CD4-positive, alpha-beta T cell treated with Interleukin-10 for 1 hour (primary cell): ENCODE measurements at places on chromosomes 13 and 19.
A peak's percentile ranks its signal among the peaks of the same experiment; 100 is the strongest.

DNA sequence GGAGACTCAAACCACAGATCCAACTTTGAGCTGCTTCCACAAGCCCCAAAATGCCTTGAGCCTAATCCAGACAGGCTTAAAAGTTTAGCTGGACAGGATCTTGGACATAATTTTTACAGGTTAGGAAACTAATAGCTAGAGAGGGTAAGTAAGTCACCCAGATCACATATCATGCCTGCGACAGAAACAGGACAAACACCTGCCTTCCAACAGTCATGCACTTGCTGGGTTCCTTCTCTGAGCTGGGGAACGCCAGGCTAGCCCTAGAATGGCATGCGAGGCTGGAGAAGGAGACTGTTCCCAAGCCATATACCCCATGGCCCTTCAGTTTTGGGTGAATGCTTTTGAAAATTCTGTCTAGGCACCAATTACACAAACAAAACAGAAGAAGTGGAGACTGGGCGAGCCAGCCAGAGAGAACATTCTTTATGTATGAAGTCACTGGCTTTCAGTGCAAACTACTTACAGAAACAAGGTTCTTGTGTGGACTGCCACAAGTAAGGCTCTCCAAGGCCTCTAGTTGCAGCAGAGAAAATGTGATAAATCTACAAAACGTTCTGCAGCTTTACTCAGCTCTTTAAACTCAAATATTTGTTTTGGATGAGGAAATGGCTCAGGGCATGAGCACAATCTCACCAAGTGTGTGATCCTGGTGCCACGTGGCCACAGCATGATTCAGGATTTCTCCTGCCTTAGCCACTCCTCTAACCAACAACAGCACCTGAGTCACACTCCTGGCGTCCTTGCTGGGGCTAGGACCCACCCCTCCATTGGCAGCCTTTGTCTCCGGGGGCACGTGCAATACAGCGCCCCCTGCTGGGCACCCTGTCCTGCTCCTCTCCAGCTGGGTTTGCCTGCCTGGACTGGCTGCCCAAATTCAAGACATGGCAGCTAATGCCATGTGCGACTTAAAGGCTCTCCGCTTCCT, 73.4 kb upstream of the UBL3 start:
- peak; percentile 64 for DNase-seq

DNA sequence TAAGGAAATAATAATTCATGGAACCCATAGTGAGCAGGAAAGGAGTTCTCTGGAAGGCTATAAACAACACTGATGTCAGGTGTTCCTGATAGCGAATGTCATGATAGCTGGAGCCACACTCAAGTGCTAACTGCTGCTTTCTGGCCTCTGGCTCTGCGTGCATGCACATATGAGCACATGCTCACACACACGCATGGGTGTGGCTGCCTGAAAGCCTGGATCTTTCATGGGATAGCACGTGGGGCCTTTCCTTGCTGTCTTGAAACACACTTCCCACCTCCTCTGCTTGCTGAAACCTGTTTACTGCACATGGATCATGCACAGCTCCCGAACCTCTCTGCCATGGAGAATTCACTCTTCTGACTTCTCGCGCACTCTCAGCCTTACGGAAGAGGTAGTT, 207.4 kb downstream of the ATP8A2 start:
- DNase-seq: no peak

GRCh38 chr13:58495668-58496067, 864.1 kb downstream of the PCDH17 start:
- DNase-seq: no peak

DNA sequence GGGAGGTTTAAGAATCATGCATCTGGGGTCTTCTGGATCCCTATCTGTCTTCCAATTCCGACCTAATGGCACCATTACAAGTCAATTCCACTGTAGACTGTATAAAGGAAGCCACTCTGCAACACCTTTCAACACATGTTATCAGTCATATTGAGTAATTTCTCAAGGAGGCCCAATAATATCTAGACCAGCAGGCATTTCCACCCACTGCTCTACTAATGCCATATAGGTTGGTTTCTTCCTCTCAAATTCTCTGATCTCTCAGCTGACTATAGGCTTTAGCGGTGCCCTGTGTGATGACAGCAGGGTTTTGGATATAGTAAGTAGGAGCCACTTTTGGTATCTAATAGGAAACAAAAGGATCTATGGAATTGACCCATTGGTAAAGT, 12.4 kb upstream of the ITM2B start:
- peak; percentile 21 for DNase-seq

- DNase-seq: no peak
Measured at GRCh38 chr13:80871481-80871880, 530.6 kb upstream of the SPRY2 start.

- DNase-seq: no peak
Measured at GRCh38 chr13:31223215-31223614, 23.4 kb downstream of the B3GLCT start.

DNA sequence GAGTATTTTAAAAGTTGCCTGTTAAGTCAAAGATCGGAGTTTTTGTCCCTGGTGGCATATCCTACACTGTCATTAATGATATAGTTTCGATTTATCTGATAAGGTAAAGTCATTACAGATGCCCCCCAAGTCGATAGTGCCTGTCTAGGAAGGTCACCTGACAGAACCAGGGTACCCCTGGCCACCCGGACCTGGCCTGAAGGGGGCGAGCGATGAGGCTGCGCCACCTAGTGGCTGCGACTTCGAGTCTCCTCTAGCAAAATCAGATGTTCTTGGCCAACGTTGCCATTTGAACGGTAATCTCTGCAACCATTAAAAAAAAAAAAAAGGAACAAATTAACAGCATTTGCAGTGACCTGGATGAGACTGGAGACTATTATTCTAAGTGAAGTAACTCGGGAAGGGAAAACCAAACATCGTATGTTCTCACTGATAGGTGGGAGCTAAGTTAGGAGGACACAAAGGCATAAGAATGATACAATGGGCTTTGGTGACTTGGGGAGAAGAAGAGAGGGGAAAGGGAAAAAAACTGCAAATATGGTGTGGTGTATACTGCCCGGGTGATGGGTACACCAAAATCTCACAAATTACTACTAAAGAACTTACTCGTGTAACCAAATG, 565.1 kb downstream of the LIG4 start:
- no peak for DNase-seq

GRCh38 chr13:20426766-20427448, 98.8 kb downstream of the CRYL1 start:
- DNase-seq: no peak

GRCh38 chr13:43881580-43881979, 1.9 kb downstream of the LACC1 start:
- no peak for DNase-seq

GRCh38 chr13:78045916-78046315, 127.3 kb upstream of the EDNRB start:
- no peak for DNase-seq

- no peak for DNase-seq
Measured at GRCh38 chr13:66139701-66140100, 1090.4 kb downstream of the PCDH9 start.

- no peak for DNase-seq
Measured at GRCh38 chr13:91400063-91400399, 1.6 kb downstream of the GPC5 start.

GRCh38 chr19:55080121-55080967, 4.7 kb downstream of the EPS8L1 start:
- DNase-seq: peak; percentile 70

DNA sequence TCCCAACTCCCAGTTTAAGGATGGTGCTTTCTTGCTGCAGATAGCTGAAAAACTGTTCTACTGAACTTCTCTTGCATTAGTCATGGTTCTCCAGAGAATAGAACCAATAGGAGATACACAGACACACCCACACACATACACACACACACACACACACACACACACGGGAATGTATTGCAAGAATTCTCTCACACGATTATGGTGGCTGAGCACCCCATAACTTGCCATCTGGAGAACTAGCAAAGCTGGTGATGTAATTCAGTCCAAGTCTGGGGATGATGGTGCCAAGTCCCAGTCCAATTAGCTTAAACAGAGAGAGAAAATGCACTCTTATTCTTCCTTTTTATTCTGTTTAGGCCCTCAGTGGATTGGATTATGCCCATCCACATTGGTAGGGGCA, 643.9 kb downstream of the DIAPH3 start:
- DNase-seq: no peak

GRCh38 chr19:32038021-32038920, 307.1 kb upstream of the ZNF507 start:
- no peak for DNase-seq

DNA sequence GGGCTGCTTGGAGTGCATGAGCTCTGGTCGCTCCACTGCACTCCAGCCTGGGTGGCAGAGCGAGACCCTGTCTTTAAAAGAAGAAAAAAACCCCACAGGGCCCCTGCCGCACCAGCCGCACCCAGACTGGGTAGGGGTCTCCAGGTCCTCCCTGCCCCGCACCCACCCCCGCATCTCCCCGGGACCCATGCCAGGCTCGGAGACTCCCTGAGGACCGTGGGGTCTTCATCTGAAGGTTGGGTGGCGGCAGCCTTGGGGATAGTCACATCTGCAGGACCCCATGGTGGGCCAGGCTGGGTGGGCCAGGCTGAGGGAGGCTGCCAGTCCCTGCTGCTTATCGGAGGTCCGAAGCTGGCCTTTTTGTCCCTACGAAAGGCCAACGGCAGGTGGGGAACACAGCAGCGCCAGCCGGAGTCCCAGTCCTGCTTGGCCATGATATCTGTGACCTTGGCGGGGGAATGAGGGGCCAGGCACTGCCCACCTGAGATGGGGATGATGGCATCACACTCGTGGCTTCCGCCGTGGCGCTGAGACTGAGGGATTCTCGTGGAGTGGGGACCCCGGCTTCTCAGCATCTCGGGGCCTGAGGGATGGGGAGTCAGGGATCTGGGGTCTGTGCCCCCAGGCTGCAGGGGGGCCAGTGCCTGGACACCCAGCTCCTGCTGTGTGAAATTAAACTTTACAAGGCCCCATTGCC, 11.1 kb downstream of the EFNA2 start:
- DNase-seq: no peak

DNA sequence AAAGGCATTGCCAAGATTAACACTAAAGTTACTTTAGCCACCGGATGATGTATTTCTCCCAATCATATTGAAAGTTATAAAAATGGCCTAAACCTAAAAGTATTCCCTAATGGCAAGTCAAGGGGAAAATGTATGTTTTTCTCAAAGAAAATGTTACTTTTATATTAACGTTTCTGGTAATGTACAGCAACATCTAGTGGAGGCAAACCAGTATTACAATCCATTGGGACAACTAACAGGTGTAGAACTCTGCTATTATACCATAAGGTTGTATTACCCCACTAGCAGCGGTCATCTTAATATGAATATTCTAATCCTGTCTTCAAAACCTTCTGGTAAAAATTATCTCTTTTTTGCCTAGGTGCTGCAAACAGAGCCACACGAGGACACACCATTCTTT, 69.2 kb downstream of the ZNF100 start:
- DNase-seq: peak; percentile 54

GRCh38 chr13:30496147-30496546, 30.4 kb upstream of the HMGB1 start:
- DNase-seq: no peak

GRCh38 chr19:47613165-47614020, 4.5 kb downstream of the BICRA start:
- no peak for DNase-seq

DNA sequence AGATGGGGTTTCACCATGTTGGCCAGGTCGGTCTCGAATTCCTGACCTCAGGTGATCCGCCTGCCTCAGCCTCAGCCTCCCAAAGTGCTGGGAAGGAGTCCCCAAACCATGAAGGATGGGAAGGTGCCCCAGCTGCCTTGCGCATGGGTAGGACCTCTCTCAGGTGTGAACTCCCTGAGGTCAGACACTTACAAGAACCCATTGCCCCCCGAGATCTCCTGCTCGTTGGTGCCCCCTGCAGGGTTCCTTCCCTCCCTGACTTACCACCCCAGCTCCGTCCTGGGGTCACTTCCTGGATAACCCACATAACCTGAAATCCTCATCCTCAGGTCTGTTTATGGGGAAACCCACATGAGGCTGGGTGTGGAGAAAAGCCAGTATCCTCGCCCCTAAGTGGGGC, 41.7 kb downstream of the UNC13A start:
- no peak for DNase-seq

DNA sequence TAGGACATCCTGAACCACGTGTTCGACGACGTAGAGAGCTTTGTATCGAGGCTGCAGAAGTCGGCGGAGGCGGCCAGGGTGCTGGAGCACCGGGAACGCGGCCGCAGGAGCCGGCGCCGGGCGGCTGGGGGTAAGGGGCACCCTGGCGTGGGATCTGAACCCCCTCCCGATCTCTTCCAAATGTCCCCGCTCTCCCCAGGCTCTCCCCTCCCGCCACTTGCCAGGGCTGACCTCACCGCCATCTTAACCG, 6.0 kb downstream of the EPS8L1 start:
- DNase-seq: no peak

DNA sequence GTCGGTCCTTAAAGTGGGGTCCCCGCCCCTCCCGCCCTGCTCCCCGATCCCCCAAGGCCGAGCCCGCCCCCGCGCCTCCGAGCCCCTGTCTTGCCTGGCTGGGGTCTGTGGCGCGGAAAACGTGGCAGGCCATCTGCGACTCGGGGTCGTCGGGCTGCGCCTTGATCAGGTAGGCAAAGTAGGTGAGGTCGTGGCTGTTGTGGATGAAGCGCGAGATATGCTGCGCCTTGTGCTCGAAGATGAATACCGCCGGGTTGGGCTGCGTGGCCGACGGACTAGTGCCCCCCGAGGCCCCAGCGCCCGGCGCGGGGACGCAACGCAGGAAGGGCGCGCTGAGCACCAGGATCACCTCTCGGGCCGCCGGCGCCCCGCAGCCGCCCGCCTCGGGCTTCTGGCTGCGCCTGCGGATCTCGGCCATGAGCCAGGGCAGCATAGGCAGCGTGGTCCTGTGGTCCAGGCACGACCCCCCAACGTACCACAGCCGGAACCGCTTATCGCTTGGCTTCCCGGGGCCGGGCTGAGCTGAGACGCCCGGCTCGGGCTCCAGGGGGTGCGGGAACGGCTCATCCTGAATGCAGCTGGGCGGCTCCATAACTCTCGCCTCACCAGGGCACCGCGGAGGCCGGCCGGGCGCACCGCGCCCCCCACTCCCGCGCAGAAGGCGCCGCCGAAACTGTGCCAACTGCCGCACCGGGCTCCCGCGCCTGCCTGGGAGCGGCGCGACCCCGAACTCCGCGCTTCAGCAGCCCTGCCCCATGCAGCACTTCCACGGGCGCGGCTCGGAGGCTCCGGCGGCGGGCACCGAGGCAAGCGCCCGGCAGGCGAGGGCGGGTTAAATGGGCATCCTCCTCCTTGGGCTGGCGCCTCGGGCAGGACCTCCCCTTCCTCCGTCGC, 546 bp downstream of the TBC1D4 start:
- no peak for DNase-seq

DNA sequence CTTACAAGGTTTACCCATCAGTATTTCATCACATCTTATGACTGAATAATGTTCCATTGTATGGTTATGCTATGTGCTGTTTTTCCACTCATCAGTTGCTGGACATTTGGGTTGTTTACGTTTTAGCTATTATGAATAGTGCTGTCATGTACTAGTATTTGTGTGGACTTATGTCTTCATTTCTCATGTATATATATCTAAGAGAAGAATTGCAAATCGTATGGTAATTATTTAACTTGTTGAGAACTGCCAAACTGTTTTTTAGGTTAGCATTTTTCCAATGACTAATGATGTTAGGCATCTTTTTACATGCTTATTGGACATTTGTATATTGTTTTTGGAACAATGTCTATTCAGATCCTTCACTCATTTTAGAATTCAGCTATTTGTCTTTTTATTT, 368.3 kb downstream of the LMO7 start:
- no peak for DNase-seq
